SHP77 treated with DMSO at 0.1 percent for 48 hours (cell line): ENCODE measurements at places on chromosomes 1 and 21.
A peak's percentile ranks its signal among the peaks of the same experiment; 100 is the strongest.

DNA sequence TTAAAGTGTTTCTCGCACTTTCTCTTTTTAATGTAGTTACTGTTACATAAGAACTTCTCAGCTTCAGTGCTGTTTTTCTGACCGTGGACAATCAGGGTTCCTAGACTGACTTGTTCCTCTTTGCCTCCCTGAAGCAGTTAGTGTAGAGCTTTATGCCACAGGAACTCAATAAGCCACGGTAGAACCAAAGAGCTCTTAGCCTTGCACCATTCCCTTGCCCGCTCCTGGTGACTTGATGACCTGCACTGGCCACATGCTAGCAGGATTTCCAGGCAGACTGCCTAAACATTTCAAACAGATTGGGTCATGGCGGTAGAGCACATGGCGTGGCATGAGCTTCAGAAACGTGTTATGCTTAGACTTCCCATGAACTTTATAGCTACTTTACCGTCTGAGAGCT, 18.8 kb upstream of the FASLG start:
- no peak for DNase-seq

DNA sequence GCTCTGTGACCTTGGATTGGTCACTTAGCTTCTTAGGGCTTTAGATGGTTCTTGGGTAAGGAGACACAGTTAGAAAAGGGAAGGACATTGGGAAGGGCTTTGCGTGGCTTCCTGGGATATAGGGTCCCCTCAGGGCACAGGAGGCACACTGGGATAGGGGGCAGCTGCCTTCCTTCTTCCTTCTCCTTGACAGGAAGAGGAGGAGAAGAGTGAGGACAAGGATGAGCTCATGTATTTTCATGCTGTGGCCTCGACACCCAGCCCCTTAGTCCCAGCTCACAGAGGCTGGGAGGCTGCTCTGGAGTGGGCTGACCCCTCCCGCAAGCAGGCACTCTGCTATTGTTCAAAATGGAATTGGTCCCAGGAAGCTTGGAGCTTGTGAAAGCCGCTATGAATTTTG, 45.7 kb upstream of the POU3F1 start:
- no peak for DNase-seq

DNA sequence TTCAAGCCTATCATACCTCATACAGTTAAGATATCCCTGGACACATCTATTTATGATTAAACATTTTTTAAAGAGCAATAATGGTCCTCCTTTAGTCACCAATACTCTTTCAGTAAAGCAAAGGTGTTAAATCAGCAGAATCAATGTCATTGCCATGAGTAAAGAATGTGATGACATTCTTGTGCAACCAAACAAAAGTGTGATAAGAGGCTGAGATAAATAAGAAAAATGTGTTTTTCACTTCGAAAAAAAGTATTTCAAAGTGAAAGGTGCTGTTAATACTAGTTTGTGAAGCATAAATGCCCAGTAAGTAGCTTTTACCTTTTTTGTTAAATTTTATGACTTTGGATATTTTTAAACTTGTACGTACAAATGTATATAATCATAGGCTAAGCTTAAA, 8.4 kb downstream of the SLC44A5 start:
- DNase-seq: no peak

- no peak for DNase-seq
Measured at GRCh38 chr1:151419819-151420218, 20.4 kb downstream of the PSMB4 start.

GRCh38 chr1:12272770-12273169, 42.9 kb downstream of the VPS13D start:
- peak; percentile 9 for DNase-seq

- no peak for DNase-seq
Measured at GRCh38 chr1:111988743-111989453, 570 bp downstream of the KCND3 start.

GRCh38 chr1:84598418-84598817, 24.2 kb upstream of the CTBS start:
- DNase-seq: no peak

GRCh38 chr21:27306791-27307775, 340.2 kb upstream of the ADAMTS5 start:
- DNase-seq: no peak

- DNase-seq: no peak
Measured at GRCh38 chr1:228146417-228147150, 3.1 kb upstream of the GJC2 start.

DNA sequence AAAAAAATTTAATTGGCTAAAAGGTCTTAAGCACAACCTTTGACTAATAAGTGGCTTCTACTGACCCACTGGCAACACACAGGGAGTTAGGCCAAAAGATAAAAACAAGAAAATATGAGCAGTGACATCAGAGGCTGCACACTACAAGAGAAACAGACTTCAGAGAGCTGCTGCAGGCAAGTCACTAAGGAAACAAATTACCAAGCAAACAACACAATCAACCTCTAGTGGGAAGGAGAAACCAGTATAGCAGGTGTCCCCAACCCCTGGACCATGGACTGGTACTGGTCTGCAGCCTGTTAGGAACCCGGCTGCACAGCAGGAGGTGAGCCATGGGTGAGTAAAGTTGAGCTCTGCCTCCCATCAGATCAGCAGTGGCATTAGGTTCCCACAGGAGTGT, 20.8 kb upstream of the ENSA start:
- no peak for DNase-seq

- no peak for DNase-seq
Measured at GRCh38 chr1:228272831-228273571, 65.2 kb downstream of the OBSCN start.

- no peak for DNase-seq
Measured at GRCh38 chr1:121558514-121558913, 373.7 kb downstream of the SRGAP2C start.

DNA sequence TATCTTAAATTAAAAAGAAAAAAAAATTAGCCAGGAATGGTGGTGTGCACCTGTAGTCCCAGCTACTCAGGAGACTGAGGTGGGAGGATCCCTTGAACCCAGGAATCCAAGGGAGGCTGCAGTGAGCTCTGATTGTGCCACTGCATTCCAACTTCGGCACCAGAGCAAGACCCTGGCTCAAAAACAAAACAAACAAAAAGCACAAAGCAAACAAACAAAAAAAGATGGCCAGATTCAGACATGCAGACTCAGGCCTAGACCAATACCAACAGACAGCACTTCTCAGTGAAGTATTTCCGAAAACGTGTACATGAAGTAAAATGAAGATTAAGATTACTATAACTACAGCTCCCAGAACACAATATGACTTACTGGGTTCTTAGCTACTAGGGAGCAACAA, 10.6 kb downstream of the SLC35D1 start:
- no peak for DNase-seq

GRCh38 chr1:65213271-65214023, 65.4 kb downstream of the AK4 start:
- DNase-seq: no peak

DNA sequence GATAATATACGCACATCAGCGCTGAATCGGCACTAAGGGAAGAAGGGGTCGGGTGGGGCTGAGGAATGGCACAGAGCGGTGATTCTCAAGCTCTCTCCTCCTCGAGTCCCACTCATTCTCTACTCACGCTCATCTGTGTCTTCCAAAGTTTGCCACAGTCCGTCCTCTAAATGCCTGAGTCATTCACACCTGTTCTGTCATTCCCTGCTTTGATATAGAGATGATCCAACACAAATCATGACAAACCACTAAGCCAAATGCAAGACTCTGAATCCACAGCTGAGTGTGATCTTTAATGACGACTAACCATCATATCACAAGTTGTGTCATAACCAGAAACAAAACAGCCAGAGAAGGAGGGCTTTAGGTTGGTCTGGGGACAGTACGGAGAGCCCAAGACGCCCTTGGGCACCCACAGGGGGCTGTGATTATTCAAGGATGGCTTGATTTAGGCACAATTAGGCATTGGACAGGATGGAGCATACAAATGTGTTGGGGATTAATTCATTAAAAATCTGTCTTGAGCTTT, 501.5 kb downstream of the KIF26B start:
- DNase-seq: no peak

GRCh38 chr1:5974631-5975030, 17.6 kb downstream of the NPHP4 start:
- DNase-seq: no peak

GRCh38 chr1:240656531-240656930, 44.6 kb upstream of the GREM2 start:
- DNase-seq: no peak

GRCh38 chr21:18468790-18469189, 65.2 kb upstream of the TMPRSS15 start:
- DNase-seq: no peak

GRCh38 chr1:152111515-152111968, 3.7 kb downstream of the TCHH start:
- DNase-seq: no peak

GRCh38 chr1:239717097-239717917, 330.9 kb downstream of the CHRM3 start:
- no peak for DNase-seq

DNA sequence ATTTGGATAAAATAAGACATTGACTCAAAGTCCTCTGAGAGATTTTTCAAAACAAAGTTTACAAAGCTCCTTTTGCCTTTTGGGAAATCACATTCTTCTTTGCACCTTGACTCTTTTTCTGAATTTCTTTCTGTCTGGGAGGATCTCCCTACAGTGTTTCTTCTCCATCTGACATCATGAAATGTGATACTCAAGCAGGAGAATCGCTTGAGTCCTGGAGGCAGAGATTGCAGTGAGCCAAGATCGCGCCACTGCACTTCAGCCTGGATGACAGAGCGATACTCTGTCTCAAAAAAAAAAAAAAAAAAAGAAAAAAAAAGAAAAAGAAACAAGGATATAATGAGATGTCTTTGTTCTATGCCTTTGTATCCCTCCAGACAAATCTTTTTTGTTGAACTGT, 13.3 kb upstream of the GRIK1 start:
- DNase-seq: no peak

DNA sequence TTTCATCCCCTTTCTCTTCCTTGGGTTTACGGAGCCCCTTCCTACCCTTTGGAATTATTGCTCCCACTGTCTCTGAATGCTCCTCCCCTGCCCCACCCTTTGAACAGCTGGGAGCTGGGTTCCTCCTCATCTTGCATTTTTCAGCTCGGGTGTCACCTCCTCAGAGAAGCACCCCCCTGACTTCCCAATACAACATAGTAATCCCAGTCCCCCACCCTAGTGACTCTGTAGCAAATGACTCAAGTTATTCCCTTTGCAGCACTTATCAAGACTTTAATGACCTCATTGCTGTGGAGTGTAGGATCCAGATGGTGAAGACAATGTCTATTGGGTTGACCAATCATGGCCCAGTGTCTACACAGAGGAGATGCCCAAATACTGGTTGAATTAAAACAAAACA, 8.9 kb upstream of the VWA5B1 start:
- DNase-seq: no peak

DNA sequence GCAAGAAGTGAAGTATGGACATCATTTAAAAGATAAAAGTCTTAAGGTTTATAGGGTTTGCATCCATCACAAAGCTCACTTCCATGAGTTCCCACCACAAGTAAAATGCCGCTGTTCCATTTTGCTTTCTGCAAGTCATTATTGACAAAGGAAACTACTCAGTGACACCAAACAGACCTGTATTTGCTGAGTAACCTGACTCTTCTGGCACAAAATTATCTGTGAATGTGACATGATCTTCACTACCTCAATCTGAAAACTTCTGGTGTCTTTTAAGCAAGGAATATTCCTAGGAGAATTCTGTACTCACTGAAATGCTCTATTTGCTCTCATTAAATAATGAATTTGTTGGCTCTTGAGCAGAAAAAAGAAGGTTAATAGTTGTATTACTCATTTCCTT, 1077.4 kb upstream of the ADGRL4 start:
- DNase-seq: peak; percentile 68

DNA sequence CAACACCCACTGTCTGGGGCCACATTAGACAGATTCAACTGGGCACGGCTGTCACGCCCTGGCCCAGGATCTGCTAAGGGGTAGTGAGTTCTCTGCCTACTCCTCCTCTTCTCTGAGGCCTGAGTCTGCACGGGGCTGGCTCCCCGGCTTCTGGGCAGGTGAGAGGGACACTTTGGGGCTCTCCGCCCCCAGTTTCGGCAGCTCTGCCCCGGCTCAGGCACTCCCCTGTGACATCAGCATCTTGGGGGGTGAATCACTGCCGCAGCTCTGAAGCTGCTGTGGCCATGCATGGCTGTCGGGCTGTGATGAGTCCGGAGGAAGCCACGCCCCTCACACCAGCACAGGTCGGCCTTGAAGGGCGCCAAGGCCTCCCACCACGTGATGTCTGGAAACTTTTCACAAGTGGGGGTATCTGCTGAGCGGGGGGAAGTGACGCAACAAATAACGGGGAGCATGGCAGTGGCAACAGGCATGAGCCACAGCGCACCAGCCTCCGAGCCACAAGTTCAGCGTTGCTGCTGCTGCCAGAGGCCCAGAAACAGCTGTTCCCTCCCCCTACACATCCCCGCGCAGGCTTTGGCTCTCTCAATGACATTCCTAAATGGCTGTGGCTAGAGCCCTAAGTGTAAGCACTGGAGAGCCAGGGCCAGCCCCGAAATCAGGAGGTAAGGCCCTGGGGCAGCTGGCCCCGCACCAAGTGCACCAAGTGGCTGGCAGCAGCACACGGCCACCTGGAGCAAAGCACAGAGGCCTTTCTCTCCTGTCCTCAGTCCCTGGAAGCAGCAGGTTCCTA, 26.3 kb downstream of the ZBTB17 start:
- no peak for DNase-seq

DNA sequence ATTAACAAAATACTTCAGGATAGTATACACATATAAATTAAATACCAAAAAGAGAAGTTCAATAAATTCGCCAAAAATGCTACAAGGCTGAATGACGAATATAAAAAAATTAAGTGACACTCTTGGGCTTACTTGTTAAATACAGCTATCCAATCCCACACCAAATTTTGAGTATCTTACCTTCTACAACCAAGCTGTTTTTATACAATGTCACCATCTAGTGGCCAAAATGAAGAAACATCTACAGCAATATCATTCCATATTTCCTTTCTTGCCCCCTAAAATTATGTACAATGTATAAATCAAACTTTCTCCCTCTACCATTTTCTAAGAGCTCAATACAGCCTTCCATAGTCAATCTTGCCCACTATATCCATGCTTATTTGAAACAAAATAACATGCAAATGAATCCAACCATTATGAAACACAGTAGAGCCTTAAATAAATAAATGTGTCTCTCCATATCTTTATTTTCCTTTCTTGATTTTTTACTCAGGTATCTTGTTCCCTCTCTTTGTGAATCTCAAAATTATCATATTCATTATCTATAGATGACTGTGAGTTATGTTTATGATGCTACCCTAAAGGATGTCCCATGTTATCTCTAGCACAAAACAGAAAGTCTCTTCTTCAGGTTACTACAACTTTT, 86.3 kb downstream of the ACBD6 start:
- DNase-seq: peak; percentile 28

DNA sequence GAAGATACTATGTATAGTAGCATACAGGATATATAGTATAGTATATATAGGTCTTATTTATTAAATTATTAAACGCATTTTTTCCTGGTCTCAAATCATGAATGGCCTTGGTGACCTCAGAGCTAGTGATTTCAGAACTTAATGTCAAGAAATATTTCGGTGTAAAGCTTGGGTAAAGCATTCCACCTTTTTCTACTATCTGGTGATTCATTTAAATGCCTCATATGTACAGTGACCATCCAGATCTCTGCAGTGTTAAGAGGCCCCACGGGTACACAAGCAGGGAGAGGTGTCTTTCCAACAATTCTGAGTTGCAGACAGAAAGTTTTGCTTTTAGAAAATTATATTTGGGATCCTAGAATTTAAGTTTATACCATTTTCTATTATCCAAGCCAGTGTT, 626.5 kb downstream of the PTPRC start:
- DNase-seq: no peak
